ENCODE measurements at places on chromosomes 2 and 18.
A peak's percentile ranks its signal among the peaks of the same experiment; 100 is the strongest.

GRCh38 chr2:126707191-126707590 is 51.2 kb downstream of the GYPC start:
- no peak for DNase-seq

GRCh38 chr2:156110890-156111289 is 221.6 kb downstream of the NR4A2 start:
- DNase-seq: no peak

DNA sequence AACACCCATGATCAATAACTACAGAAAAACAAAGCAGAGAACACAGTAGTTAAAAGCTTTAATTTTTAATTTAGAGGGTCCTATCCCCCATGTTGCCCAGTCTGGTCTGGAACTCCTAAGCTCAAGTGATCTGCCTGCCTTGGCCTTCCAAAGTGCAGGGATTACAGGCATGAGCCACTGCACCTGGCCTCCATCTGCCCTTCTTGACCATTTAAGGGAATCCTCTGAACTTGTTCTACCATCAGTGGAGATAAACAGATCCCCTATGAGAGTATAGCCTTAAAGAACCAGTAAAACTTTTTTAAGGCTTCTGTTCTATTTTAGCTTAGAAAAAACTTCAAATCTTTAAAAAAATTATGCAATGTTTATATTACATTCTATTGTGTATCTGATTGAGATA is 13.5 kb upstream of the ATP5MC3 start:
- DNase-seq: no peak

DNA sequence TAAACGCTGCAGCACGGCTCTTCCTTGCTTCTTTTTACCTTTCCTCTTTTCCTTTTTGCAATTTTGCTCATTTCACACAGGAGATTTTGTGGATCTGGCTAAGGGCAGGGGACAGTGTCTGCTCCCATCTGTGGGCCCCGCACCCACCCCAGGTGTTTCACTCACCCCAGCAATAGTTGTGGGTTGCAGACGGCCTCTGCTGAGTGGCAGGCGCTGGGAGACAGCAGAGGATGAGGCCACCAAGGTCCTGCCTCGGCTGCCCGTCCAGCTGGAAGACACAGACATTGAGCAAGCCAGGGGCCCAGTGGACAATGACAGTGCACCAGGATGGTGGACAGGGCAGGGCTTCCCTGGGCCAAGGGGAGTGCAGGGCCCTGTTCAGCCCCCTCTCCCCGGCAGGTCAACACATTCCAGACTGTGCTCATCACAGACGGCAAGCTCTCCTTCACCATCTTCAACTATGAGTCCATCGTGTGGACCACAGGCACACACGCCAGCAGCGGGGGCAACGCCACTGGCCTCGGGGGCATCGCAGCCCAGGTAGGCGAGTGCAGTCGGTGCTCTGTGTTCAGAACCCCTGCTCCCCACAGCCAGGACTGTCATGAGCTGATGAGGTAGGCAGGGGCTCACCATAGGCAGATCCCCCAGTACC is 35.0 kb downstream of the SNED1 start:
- no peak for DNase-seq

GRCh38 chr2:185477452-185477851 is 261.2 kb upstream of the FSIP2 start:
- DNase-seq: no peak

DNA sequence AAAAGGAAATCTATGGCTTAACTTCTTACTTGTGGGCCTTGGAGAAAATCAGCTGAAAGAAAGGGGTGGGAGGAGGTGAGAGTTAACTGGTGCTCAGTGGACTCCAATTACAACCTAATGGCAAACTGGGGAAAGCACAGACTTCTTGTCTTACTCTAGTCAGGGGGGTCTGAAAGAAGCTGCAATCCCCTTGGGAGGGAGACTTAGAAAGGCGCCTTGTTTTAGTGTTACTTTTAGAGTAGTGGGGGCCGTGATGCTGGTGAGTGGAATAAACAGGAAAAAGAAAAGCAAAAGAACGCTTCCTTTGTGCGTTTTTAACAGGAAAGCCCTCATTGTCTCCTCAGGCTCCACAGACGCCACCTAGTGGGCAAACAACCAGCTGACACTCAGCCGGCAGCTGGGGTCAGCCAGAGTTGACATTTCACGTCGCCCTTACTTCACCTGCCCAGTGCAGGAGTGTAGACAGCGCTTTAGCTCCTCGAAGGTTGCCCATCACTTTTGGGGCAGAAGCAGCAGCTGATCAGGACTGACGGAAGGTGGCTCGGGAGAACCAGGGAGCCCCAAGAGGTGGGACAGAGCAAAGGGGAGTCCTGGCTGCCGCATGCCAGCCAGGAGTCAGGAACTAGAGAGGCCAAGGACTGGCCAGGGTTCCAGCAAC is 55.9 kb upstream of the GORASP2 start:
- DNase-seq: peak; percentile 84

- DNase-seq: no peak
Observed at GRCh38 chr2:143124445-143124844, 4.8 kb upstream of the ARHGAP15 start.

GRCh38 chr2:109260886-109261700 is 132.1 kb downstream of the SH3RF3 start:
- no peak for DNase-seq

GRCh38 chr2:146989741-146990140 is 855.1 kb upstream of the ACVR2A start:
- no peak for DNase-seq

- no peak for DNase-seq
Observed at GRCh38 chr2:95056044-95056443, 30.5 kb downstream of the MAL start.

- no peak for DNase-seq
Observed at GRCh38 chr18:63257453-63257852, 62.1 kb downstream of the BCL2 start.

DNA sequence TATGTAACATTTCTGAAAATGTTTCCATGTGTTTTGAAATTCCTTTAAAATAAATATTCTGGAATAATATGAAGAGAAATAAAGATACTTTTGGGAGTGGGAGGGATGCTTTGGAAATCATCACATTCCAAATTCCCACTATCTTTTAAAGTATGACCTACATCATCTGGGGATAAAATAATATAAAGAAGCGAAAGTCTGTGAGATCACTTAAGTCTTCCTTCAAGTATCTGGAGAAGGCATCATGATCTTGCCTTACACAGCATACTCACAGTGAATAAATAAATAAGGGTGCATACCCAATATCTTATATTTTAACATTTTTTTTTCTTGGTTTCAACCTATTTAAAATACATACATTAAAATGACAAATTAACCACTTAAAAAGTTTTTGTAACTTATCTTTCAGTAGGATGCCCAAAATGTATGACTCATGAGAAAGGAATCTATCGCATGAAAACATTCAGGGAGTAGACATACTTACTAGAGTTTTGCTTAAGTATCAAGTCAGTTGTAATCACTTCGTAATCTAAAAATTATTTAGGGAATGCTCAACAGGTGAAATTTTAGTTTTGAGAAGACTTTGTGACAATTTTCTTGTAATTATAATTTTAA is 248.3 kb upstream of the COL3A1 start:
- no peak for DNase-seq

- DNase-seq: peak; percentile 73
Observed at GRCh38 chr18:12726774-12727550, 24.1 kb downstream of the PSMG2 start.

GRCh38 chr18:25516121-25516520 is 164.2 kb upstream of the ZNF521 start:
- no peak for DNase-seq

GRCh38 chr2:119425620-119426395 is 5.8 kb upstream of the TMEM37 start:
- no peak for DNase-seq

- no peak for DNase-seq
Observed at GRCh38 chr2:128084757-128085156, 6.2 kb upstream of the UGGT1 start.

- no peak for DNase-seq
Observed at GRCh38 chr2:76640905-76641304, 881.3 kb downstream of the LRRTM4 start.

DNA sequence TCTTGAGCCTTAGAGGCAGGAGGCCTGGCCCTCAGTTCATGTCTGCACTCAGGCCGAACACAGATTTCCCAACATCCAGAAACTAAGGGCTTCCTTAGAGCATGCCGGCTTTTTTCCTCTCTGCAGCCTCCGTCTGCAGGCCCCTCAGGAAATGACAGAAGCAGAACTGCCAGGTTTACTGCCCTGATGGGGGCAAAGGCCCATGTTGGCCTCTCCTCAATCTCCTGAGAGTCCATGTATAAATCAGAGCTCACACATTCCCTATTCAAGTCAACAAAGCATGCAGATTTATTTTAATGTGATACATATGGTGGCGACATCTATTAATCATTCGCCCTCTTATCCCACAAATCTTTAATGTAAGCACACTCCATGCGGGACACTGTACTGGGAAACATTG is 475.6 kb upstream of the HS6ST1 start:
- no peak for DNase-seq

- no peak for DNase-seq
Observed at GRCh38 chr2:205387350-205388055, 294.8 kb upstream of the NRP2 start.

DNA sequence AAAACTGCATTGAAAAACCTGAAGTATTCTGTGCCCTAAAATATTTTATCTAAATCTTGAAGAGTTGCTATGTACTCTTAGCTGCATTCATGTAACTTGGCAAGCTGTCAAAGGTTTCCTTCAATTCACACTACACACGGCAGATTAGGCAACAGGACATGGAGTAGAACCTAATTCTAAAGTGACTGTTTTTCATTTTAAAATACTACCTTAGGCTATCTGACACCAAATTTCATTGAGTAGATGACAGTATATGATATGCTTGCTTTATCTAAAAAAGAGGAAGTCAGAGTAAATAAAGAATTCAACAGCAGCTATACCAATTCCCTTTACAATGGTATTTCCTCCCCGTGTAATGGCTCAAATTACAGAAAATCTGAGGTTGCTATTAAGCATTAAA is 45.4 kb downstream of the EXOC6B start:
- no peak for DNase-seq

DNA sequence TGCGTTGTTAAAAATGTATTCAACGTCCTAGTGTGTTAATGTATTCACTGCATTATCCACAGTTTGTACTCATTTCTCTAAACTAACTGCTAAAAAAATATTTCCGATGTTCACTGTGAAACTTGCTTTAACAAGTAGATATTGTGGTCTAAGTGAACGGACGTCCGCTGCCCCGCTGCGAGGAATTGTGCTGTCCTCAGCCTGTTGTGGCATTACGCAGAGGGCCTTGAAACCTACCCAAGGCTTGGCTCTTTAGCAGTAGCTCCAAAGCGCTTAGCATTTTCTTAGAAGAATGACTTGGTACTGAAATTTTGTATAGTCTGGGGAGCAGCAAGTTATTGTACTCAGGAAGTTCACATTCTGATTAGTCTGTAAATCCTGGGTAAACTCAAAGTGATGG is 136.5 kb upstream of the SP5 start:
- DNase-seq: no peak

GRCh38 chr2:39723946-39724827 is 54.9 kb downstream of the THUMPD2 start:
- DNase-seq: no peak

GRCh38 chr18:74342416-74343043 is 26.9 kb downstream of the C18orf63 start:
- no peak for DNase-seq

DNA sequence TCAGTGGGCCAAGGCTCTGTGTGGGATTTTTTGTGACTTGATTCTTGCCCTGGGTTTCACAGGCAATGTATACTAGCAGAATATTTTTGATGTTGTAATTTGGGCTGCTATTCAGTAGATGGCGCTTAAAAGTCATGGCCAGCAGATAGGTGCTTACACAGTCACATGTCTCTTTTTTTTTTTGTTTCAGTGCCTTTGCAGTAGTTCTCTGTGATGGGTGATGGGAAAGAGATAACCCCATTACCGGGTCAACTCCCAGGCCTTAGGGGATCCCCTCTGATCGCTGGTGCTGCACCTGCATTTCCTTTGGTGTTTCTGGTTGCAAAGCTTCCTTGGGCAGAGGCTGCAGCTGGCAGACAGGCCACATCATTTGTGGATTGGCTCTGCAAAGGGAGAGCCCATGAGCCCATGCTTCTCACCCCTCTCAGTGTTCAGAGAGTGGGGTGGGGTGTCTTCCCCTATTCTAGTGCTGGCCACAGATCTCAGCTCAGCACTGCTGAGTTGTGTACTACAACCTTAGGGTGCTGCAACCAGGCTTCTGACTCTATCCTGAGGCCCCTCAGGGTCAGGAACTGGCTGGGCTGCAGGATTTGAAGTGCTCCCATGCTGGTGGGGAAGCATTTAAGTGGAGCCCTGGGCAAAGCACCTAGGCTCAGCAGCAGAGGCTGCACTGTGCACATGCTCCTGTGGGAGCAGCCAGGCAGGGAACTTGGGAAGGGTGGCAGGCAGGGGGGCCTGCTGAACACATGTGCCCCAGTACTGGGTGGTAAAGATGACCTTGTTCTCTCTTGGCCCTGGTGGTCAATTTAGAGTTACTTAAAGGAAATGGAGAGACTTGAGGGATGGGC is 219.8 kb upstream of the SPHKAP start:
- DNase-seq: no peak

DNA sequence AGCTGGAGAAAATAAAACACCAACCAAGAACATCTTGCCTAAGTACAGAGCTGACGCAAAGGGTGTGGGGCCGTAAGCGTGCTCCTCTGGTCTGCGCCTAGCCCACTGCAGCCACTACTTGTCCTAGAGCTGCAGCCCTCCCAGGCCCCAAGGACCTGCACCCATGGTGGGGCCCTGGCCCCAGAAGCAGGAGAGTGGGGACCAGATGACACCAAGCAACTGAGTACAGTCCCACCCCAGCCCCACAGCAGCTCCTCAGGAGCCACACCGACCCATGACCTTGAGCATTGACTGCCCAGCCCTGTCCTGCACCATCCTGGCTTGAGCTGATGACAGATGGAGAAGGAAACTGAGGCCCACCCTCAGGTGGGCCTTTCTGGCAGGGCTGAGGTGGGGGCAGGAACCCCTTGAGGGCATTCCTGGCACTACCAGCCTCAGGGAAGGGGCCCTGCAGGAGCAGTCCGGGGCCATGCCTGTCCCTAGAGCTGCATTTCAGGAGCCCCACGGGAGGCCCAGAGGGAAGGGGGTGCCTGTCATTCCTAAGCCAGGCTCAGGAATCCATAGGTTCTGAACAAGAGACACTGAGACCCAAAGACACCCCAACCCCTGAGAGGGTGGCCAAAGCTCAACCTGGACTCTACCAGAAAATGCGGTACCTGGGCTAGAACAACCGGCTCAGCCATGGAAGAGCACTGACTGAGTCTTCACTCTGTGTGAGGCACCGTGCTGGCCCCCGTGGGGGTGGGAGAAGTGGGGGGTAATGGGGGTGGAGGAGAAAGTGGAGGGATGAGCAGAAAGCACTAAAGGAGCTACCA is 4.9 kb downstream of the KIF1A start:
- DNase-seq: peak; percentile 11

GRCh38 chr2:107430006-107430405 is 396.7 kb upstream of the RGPD4 start:
- no peak for DNase-seq

DNA sequence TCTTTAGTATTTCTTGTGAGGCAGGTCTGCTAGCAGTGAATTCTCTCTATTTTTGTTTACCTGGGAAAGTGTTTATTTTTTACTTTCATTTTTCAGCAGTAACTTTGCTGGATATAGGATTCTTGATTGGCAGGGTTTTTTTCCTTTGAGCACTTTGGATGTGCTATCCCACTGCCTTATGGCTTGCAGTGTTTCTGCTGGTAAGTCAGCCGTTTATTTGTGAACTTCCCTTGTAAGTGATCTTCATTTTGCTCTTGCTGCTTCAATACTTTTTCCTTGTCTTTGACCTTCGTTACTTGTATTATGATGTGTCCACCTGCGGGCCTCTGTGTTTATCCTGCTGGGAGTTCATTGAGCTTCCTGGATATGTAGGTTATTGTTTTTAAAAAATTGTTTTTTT is 54.7 kb downstream of the SLC66A2 start:
- no peak for DNase-seq

Data from stimulated activated CD4-positive, alpha-beta T cell treated with anti-CD3 and anti-CD28 coated beads, Interleukin-2, amount 100 ng/mL, for 24 hours (primary cell).